ENCODE measurements at places on chromosomes 7 and 10.

DNA sequence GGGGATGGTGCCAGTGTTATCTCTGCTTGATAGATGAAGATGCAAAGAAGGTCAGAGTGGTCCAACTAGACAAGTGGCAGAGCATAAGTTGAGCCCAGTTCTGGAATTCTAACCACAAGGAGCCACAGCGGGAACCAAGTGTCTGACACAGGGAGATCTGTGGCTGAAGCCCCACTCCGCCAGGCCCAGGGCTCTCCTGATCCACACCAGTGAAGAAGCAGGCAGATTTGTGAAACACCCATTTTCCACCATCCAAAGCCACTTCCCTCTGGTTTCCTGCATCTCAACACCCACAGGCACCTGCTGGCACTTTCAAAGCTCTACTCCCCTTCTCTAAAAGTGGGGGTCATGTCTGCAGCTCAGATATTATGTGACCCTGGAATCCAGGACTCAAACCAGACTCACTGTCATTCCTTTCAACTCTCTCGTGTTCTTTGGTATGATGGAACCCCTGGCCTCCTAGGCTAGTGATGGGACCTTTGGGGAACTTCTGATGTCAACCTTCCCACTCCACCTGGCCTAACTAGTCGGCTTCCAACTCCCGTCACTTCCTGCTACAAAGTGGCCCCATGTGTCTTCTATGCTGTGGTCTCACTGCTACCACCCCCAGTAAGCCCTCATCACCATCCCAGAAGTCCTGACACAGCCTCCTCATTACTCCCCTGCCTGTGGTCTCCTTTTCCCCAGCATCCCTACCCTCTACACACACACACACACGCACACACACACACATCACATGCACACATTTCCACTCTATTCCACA, 177.6 kb downstream of the GRID1 start:
- DNase-seq = no peak

DNA sequence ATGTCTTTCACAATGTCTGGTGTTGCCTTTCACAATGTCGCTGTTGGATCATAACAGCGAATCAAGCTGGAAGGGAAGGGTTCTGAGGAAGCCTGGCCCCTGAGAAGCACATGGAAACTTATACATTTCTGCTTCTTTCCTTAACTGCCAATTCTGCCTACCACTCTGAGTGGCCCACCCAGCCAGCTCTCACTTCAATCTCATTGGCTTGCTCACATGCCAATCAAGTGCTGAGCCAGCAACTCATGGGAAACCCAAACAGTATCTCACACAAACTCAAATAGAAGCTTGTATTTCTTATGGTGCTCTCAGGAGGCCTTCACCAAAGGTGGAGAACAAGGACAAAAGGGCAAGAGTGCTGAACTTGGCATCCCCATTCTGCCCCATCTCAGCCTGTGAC, 117.4 kb upstream of the GPR26 start:
- no peak for DNase-seq

DNA sequence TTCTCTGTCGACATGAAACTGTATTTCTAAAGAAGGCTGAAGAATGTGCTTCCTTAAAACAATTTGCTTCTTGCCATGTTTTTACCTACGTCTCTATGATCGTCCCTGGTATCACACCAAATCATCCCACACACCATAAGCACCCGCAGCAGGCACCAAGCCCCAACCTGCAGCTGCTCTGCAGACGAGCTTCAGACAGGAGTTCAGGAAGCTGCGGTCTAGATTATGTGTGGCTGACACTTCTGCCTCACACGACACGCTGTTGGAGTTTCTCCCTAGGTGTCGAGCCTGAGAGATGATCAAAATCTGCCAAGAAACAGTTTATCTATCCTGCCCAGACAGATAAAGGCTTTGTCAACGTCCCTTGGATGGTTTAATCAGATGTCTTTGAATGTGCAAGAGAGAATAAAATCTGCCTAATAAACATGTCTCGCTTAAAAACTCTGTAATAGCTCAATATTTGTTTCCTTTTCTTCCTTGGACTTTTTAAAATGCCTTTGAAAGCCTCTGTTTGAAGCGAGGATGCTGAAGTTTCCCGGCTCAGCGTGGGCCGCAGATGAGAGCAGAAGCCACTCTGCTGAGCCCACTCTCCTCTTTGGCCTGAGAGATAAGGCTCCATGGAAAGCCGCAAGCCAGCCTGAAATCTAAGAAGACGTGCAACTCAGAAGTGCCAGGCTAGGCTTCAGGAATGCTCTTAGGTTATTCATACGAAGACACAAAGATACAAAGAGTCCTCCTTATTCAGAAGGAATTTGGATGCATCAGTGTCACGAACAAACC, 158.3 kb upstream of the PFKP start:
- DNase-seq = no peak

DNA sequence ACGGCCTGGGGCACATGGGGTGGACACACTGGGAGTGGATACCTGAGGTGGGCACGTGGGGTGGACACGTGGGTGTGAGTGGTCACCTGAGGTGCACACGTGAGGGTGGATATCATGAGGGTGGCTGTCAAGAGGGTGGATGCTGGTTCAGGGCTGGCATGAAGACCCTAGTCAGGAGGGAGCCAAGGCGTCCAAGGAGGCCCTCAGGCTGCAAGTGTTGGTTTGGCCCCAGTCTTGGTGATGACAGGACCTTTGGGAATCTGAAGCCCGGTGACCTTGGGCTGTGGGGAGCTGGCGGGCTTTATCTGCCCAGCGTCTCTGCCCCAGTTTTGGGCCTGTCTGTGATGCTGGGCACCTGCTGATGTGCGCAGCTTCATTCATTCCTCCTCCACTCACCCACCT, 24.9 kb upstream of the PFKFB3 start:
- DNase-seq = no peak

DNA sequence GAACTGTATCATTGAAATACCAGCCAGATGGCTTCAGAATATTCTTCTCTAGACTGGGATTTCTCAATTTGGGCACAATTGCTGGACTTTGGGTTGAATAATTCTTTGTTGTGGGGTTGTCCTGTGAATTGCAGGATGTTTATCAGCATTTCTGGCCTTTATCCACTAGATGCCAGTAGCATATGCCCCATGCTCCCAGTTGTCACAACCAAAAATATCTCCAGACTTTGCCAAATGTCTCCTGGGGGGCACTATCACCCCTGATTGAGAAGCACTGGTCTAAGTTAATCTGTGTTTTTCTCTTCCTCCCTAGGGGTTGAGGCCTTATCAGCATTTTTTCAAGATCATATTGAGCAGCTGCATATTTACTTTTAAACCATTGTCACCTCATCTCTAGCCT, 204.9 kb upstream of the SP8 start:
- no peak for DNase-seq

DNA sequence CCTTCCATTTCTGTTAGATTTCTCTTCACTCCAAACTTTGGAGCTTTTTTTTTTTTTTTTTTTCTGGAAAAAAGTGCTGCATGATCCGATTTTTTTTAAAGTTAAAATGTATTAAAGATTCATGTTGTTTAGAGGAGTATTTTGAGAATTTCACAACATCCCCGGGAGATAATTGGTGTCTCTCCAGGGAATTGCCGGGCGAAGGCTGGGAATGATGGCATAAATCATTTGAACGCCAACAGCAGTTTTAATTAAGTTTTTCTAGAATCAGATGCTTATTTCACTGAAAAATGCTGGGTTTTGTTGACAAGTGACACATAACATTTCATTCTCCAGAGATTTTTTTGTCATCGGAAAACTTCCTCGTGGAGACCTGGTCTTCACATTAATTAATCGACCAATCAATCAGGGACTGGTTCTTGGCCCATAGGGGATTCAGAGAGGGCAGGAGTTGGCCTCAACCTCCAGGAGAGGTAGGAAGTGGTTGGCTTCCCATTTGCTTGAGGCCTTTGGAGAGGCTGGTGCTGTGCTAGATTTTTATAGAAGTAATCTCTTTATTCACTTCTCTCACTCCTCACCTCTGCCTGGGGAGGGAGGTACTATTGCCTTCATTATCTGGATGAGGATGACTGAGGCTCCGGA, 439.4 kb downstream of the TYW1 start:
- no peak for DNase-seq

DNA sequence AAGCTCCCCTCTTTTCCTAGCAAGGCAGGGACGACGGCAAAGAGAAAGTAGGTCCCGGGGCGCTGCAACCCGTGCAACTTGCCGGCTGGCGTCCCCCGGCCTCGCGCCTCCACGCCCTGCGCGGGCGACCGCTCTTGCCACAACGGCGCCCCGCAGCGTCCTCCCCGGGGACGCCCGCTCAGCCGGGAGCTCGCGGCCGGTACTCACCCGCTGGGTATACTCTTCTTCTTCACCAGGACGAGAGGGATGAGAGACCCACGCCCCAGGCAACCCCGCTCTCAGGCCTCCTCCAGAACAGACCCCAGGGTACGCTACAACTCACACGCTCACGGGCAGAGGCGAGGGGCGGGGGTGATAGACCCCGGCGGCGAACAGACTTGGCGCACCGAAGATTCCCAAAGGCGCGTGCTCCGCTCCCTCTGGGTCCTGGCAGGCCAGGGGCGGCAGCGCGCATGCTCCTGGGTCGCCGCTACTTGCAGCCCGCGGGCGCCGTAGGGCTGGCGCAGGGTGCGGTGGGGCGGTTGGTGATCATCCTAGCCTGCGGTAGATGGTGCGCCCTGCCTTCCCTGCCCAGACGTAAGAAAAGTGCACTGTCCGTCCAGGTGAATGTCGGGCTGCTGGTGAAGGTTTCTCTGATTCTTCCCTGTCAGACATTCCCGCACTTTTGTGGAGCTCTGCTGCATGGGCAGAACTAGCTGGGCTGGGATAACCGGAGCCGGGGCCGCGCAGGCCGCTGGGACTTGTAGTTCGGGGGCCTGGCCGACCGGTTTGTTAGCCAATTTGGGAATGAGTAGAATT, at the start of gene CC2D2B:
TSS of gene CC2D2B (plus strand) at position 520 of the 798 bp plus-strand sequence. CDS start 3,349 bp downstream, outside the sequence.
- DNase-seq = peak; percentile 88

DNA sequence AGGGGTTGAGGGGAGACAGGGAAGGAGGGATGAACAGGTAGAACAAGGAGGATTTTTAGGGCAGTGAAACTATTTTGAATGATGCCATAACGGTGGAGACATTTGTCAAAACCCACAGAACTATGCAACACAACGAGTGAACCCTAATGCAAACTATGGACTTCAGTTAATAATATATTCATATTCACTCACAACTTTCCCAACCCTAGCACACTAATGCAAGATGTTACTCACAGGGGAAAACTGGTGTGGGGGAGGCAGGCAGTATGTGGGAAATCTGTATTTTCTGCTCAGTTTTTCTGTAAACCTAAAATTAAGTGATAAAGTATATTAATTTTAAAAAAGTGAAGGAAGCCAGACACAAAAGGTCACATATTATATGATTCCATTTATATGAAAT, 17.3 kb downstream of the GNA12 start:
- DNase-seq = no peak

DNA sequence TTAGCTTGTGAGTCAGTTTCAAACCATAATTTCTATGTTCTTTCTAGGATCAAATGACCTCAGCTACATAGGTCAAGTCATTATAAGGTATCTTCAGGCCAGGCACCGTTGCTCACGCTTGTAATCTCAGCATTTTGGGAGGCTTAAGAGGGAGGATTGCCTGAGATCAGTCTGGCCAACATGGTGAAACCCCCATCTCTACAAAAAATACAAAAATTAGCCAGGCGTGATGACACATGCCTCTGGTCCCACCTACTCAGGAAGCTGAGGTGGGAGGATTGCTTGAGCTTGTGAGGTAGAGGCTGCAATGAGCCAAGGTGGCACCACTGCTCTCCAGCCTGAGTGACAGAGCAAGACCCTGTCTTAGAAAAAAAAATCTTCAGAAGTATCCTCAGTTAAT, 362.3 kb downstream of the GATA3 start:
- no peak for DNase-seq

Data from HTR-8/SVneo (cell line).